Mammary epithelial cell (primary cell): ENCODE measurements at places on chromosomes 6 and 20. TPM values are rescaled to one million over a fixed set of nuclear protein-coding genes. Genes with fewer than 3 reads are reported as not detected.

GRCh38 chr20:5447188-5447587, 130.4 kb upstream of the PROKR2 start:
- DNase-seq: no peak

DNA sequence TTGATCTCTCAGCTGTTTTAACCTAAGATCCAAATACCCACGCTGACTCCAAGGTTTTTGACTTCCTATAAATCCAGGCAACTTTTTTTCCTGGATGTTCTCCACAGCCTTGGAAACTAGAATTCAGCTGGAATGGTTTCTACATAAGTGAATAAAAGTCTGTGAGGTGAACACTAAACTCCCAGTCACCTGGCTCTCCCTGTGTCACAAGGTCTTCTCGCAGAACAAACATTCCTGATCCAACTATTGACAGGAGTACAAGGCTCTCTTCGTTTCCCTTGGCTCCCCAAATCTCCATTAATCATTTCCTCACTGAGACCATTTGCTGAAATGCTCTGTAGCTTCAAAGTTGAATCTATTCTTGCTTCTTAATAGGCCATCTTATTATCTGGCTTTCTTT, 265.7 kb downstream of the ADGRG6 start:
- no peak for DNase-seq

The BPIFB2 gene
- not detected in 2 replicates for total RNA-seq

DNA sequence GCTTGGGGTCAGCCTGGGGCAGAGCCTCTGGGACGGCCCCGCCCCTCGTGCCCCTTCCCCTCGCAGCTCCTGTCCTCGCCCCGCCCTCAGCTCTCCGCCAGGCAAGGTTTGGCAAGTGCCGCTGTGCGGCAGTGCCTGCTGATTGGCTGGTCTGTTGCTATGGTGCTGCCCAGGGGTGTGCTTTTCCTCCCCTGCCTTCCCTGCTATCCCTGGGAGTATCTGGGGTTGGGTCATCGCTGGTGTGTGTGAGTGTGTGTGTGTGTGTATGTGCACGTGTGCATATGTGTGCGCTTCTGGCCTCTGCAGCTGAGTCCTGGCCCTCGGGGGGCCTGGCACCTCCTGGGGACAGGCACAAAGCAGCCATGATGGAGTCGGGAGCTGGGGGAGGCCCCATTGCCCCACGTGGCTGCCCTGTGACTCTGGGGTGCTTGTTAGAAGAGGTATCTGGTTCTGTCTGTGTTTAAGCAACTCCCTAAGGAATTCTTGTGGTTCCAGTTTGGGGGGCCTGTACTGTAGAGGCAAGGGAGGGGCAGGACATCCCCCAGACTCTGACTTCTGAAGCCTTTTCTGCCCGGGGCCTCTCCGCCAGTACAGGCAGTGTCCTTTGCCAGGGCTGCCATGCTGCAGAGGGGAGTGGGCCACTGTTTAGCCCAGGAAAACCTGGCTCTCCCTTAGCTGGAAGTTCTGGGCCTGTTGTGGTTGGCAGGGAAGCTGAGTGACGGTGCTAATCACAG, 6.9 kb downstream of the RTEL1 start:
- DNase-seq: no peak

The SIRPB1 gene
- 4.1 and 5.3 TPM in 2 replicates for total RNA-seq

- peak; percentile 25 for DNase-seq
These were observed 1.3 kb upstream of the UTRN start for GRCh38 chr6:144283646-144284477.
